ENCODE measurements at places on chromosomes 4 and X. TPM values are rescaled to one million over a fixed set of nuclear protein-coding genes. Genes with fewer than 3 reads are reported as not detected.

GRCh38 chrX:71638409-71638808 lies 20.1 kb upstream of the CXCR3 start:
- peaks cover 27% of the 10 kb centered on the region for H3K4me1 ChIP-seq
- no peaks in the 10 kb centered on the region for H3K36me3 ChIP-seq
- no peaks in the 10 kb centered on the region for H3K27me3 ChIP-seq
- no peak overlapping the region for H3K27ac ChIP-seq

GRCh38 chrX:102345916-102346315 lies 93.9 kb downstream of the NXF2B start:
- H3K4me3 ChIP-seq = no peak overlapping the region
- no peaks in the 10 kb centered on the region for H3K4me1 ChIP-seq
- DNase-seq = peak; percentile 71

DNA sequence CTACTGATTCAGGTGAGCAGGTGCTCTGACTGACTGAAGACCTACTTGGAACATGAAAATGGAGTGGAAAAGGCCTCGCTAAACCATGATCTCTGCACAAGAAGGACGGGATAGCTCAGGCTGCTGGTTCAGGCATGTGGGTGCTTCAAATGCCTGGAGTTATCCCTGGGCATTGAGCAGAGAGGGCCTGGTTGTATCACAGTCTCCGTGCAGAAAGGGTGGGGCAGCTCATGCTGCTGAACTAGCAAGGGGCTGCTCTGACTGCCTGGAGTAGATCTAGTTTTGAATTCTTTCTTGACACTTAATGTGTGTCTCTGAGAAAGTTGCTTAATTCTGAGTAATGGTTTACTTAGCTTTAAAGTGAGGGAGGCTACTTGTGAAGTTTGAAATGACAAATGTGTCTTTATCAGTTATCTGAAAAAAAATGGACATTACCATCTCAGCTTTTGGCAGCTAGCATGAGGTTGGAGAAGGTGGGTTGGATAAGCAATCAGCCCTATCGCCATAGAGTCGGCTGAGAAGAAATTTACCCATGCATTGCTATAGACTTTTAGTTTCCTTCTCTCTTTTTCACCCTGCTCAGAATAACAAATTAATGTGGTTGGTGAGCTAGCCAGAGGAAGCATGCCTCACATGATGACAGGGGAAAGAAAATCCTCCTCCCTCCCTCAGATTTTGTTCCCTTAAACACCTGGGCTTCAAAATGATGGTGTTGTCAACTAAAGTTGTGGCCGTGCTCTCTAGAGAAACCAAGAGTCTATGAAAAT lies 832.4 kb downstream of the STIM2 start:
- H3K27ac ChIP-seq = no peak overlapping the region
- no peaks in the 10 kb centered on the region for H3K27me3 ChIP-seq
- DNase-seq = no peak
- no peaks in the 10 kb centered on the region for H3K4me1 ChIP-seq
- H3K4me3 ChIP-seq = no peak overlapping the region

Gene PIN4
- total RNA-seq = 7.8 TPM

DNA sequence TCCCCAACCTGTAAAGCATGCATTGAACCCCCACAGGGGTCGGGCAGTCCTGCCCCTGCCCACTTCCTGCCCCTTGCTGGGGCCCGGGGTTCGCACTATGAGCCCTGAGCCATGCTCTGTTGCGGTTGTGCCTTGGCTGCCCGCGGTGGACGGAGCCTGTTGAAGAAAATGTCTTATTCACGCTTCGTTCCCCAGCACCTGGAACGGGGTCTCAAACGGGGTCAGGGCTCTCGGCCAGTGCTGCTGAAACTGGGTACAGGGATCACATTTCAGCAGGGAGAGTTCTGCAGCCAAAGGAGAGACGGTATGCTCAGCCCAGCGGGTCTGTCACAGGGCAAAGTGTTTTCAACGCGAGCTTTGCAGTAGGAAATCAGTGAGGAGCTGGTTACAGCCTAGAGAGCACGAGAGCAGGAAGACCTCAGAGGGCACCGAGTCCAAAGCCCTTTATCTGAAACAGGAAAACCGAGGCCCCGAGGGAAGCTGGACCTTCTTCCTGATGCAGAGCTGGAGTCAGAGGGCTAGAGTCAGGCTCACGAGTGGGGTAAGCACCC lies 46.3 kb upstream of the AFAP1 start:
- no peak for DNase-seq
- no peak overlapping the region for H3K4me3 ChIP-seq
- no peaks in the 10 kb centered on the region for H3K27me3 ChIP-seq
- no peak overlapping the region for H3K27ac ChIP-seq
- no peaks in the 10 kb centered on the region for H3K36me3 ChIP-seq

All from spleen (tissue), 13 donors.